ENCODE measurements at places on chromosomes 16 and 17. TPM values are rescaled to one million over a fixed set of nuclear protein-coding genes. Genes with fewer than 3 reads are reported as not detected.

DNA sequence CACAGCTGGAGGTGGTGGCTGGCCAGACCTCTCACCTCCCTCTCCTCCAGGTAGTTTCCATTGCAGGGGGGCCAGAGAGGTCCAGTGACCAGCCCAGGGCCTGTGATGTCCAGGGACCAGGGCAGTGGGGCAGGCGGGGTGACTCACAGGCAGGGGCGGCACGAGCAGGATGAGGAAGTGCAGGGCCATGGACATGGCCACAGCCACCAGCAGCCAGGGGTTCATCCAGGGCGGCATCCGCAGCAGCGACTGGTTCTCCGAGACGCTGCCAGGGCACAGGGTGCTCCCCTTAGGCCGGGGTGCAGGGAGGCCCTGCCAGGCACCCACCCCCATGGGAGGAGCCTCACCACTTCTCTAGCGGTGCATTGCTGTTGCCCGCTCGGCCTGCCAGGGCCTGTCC lies 12.9 kb upstream of the P2RX1 start:
- H3K36me3 ChIP-seq, result no peaks in the 10 kb centered on the region
- H3K27ac ChIP-seq, result no peak overlapping the region
- no peak overlapping the region for H3K4me3 ChIP-seq
- peaks cover 12% of the 10 kb centered on the region for H3K4me1 ChIP-seq
- H3K27me3 ChIP-seq, result no peaks in the 10 kb centered on the region
- DNase-seq, result no peak

DNA sequence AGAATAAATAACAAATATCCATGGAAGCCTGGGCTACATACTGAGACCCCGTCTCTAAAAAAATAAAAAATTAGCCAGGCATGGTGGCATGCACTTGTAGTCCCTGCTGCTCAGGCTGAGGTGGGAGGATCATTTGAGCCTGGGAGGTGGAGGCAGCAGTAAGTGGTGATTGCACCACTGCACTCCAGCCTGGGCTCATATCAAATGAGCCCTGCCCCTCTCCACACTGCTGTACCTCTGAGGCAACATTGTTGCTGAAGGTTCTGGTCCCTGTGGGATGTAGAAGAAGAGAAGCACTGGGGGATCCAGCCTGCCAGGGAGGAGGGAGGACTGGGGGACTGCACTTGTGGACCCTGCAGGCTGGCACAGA lies 11.4 kb upstream of the ARHGAP23 start:
- DNase-seq, result no peak
- H3K27ac ChIP-seq, result no peak overlapping the region
- peak overlapping the region; percentile 78 for H3K4me3 ChIP-seq
- peaks cover 46% of the 10 kb centered on the region for H3K27me3 ChIP-seq
- H3K4me1 ChIP-seq, result peaks cover 31% of the 10 kb centered on the region

GRCh38 chr17:81586096-81586495 lies 33.9 kb upstream of the FAAP100 start:
- no peak overlapping the region for H3K27ac ChIP-seq
- peaks cover 18% of the 10 kb centered on the region for H3K36me3 ChIP-seq
- H3K4me3 ChIP-seq, result no peak overlapping the region
- H3K27me3 ChIP-seq, result no peaks in the 10 kb centered on the region

DNA sequence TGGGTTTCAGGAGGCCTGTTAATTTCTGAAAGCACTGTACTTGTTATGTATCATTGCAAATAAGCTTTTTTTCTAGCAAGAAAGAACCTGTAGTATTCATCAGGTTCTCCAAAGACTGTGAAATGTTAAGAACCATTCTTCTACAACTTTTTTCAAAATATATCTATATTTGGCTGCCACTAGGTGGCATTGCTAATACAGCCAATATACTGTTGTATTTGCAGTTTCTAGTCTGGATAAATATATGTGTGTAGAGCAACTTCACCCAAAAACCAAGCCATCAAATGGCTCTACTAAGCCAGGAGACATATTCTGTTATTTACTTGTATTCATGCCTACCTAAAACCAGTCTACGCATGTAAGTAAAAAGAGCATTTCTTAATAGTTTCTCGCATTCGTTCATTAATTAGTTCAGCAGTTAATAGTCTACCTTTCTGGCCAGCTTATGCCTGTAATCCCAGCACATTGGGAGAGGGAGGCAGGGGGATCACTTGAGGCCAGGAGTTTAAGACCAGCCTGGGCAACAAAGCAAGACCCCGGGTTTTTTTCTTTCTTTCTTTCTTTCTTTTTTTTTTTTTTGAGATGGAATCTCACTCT lies 39.5 kb downstream of the VMP1 start:
- H3K4me3 ChIP-seq, result no peak overlapping the region
- no peak overlapping the region for H3K27ac ChIP-seq
- no peak for DNase-seq
- peaks cover 12% of the 10 kb centered on the region for H3K36me3 ChIP-seq
- H3K4me1 ChIP-seq, result no peaks in the 10 kb centered on the region

DNA sequence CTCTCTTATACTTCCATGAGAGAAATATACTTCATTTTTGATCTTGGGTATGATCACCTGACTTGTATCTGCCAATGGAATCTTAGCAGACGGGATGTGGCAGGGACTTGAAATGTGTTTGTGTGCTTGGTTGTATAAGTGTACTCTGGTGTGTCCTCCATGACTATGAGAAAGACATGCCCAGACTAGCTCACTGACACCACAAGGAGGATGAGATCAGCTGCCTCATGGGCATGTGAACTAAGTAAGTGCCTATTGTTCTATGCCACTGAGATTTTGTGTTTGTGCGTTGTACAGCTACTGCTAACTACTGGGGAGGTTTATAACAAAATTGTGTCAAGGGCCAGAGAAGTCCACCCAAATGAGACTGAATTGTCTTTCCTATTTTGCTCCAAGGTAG lies 402.2 kb upstream of the SALL1 start:
- H3K27me3 ChIP-seq, result no peaks in the 10 kb centered on the region
- H3K4me1 ChIP-seq, result peaks cover 16% of the 10 kb centered on the region
- no peak overlapping the region for H3K27ac ChIP-seq
- no peaks in the 10 kb centered on the region for H3K36me3 ChIP-seq

GRCh38 chr17:27669136-27669535 lies 38.1 kb downstream of the LGALS9 start:
- no peaks in the 10 kb centered on the region for H3K27me3 ChIP-seq
- H3K27ac ChIP-seq, result no peak overlapping the region
- no peak overlapping the region for H3K4me3 ChIP-seq
- DNase-seq, result no peak

- no peaks in the 10 kb centered on the region for H3K4me1 ChIP-seq
- DNase-seq, result no peak
These were observed 703.7 kb upstream of the SOX9 start for GRCh38 chr17:71417142-71417541.

DNA sequence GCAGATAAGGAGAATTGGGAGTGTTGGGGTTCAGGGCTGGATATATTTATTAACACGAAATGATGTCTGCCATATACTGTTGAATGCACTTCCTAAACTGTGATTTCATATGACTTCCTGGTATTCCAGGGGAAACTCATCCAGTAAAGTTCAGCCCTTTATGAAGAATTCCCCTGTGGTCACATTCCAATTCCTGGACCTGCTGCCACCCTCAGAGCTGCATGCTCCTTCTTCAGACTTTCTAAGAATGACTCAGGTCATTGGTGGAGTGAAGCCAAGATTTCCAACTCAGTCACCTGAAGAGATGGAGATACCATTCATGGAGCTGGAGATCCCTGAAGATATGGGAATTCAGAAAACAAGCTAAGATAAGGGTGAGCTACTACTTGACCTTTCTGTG lies 114.2 kb upstream of the TMEM97 start:
- H3K36me3 ChIP-seq, result peaks cover 4% of the 10 kb centered on the region
- no peak overlapping the region for H3K27ac ChIP-seq
- no peak overlapping the region for H3K4me3 ChIP-seq
- H3K4me1 ChIP-seq, result no peaks in the 10 kb centered on the region
- no peak for DNase-seq

- H3K4me1 ChIP-seq, result no peaks in the 10 kb centered on the region
- no peaks in the 10 kb centered on the region for H3K27me3 ChIP-seq
- no peak overlapping the region for H3K27ac ChIP-seq
- H3K36me3 ChIP-seq, result no peaks in the 10 kb centered on the region
These were observed 14.3 kb downstream of the PIEZO1 start for GRCh38 chr16:88770461-88771293.

DNA sequence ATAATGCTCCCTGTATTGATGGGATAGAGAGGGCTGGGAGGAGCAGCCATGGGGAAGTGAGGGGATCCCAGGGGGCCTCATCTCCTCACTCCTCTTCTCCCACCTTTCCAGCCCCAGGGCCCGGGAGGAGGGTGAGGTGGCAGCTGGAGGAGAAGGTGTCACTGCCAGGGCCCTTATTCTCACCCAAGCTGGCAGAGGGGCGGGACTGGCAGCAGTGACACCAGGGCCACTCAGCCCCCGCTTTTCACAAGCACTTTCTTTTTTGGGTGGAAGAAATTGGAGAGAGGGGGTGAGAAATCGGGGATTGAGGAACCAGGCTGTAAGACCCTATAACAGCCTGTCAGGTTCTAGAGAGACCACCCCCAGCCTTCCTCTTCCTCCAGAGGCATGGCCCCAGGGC lies 2.4 kb upstream of the TBX21 start:
- no peak for DNase-seq
- H3K27me3 ChIP-seq, result peaks cover 79% of the 10 kb centered on the region
- H3K4me3 ChIP-seq, result no peak overlapping the region
- H3K36me3 ChIP-seq, result no peaks in the 10 kb centered on the region
- no peak overlapping the region for H3K27ac ChIP-seq

DNA sequence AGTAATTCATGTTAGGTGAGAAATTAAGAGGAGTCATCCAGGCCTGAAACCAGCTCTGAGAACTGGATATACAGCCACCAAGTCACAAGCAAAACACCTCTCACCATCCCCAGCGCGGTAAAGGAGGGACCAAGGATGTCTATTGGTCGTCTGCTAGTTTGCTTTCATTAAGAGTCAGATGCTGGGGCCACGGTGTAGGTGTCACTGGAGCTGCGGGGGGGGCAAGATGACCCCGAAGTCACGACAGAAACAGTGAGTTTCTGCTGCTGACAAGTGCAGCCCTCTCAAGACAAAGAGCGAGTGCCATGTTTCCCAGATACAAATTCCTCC lies 790 bp downstream of the NCBP3 start:
- peaks cover 2% of the 10 kb centered on the region for H3K36me3 ChIP-seq
- peak overlapping the region; percentile 99 for H3K4me3 ChIP-seq
- H3K27ac ChIP-seq, result peak overlapping the region; percentile 96
- peaks cover 4% of the 10 kb centered on the region for H3K27me3 ChIP-seq
- DNase-seq, result no peak
- H3K4me1 ChIP-seq, result peaks cover 19% of the 10 kb centered on the region

The ADGRG3 gene
- total RNA-seq, result not detected

The SLC5A10 gene
- not detected for total RNA-seq

The KRT33B gene
- not detected for total RNA-seq

The PLLP gene
- total RNA-seq, result 0.79 TPM

The SLC16A5 gene
- total RNA-seq, result 6.0 TPM

The MMP15 gene
- total RNA-seq, result 36.6 TPM
